ENCODE measurements at places on chromosomes 11 and 22. TPM values are rescaled to one million over a fixed set of nuclear protein-coding genes. Genes with fewer than 3 reads are reported as not detected.

DNA sequence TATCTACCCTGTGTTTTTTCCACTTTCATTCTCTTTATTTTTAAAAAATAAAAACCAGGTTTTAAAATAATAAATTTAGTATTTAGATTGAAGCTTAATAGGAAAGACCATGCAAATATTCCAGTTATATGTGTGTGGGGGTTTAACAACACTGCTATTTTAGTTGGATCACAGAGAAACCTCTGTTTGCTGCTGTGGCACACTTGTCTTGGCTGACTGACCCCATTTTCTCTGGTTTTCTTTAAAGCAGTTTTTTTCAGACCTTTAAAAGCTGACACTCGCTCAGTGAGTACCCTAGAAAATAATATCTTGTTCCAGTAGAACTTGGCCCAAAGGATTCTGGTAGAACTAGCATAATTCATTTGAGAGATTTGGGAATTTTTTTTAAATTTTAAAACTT, 31.6 kb downstream of the ACER3 start:
- no peak for DNase-seq

DNA sequence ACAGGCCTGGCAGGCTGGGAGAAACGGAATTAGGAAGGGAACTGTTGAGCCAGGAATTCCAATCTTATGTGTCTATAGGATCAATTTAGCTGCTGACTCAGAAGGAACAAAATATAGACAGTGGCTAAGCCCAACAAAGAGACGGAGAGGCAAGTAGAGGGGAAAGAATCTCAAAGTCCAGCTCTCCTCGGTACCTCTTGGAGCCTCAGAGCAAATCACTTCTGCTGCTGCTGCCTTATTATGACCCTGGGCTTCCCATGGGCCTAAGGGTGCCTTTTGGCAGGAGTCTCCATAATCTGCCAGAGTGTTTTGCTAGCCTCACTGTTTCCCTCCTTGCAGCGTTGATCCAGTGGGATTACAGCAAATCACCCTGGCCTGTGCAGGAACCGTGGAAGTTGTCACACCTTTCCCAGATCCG, 31.7 kb downstream of the PAX6 start:
- no peak for DNase-seq

DNA sequence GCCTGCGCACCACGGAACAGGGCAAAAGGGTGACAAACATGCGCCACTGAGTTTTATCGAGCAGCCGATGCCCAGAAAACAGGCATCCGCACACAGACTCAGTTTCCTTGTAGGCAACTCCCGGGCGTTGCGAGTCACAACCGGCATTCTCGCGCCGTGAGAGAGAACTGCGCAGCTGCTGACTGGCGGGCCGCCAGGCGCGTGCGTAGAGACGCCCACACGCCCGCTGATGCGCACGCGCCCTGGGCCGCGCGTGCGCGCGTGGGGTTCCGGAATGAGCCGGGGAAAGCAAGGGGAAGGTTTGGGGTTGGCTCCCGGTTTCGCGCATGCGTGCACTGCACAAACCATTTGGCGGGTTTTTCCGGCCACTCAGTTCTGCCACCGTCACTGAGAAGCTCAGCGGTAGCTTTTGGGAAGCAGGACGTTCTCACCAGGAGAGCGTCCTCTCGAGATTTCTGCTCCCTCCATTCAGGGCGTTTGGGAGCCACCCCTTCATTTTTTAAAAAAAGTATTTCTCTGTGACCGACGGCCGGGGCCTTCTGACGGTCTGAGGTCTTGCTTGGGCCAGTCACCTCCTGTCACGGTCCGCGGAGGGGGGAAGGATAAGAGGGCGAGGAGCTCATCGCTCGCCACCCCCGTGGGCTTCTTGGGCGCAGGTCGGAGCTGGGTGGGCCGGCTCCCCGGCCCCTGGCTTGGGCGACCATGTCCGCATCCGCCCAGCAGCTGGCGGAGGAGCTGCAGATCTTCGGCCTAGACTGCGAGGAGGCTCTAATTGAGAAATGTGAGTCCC, at the start of gene POLA2:
POLA2 (plus strand) TSS at position 372 of the 790 bp plus-strand sequence; CDS start at position 703, 331 bp downstream.
- peak; percentile 98 for DNase-seq

DNA sequence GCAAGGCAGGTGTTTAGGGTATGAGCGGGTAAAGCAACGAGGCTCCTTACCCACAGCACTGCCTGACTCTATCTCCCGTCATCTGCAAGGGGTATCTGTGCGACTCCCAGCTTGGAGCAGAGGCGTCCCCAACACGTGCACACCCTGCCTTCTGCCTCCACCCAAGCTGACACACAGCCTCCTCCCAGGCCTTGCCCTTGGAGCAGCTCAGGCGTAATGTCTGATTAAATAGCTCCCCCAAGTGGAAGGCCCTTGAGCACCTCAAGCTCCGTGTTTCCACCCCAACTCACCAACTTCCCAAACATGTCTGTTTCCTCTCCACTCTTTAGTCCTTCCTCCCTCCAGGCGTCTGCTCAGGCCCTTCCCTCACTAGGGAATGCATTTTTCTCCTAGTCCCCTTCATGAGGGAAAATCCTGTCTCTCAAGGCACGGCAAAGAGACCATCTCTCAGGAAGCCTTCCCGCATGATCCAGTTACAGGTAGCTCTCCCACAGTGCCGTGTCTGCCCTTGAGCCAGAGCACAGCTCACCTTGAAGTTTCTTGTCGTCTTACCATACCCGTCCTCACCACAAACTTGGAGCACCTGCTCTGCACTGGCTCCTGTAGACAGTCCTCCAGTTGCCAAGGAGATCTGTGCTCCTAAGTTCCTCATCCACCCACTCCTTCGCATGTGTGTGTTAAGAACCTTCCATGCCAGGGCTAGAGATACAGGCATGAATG, 15.8 kb downstream of the CYB5R2 start:
- DNase-seq, result peak; percentile 30

- no peak for DNase-seq
These were observed 92.4 kb upstream of the NOX4 start for GRCh38 chr11:89583580-89583979.

DNA sequence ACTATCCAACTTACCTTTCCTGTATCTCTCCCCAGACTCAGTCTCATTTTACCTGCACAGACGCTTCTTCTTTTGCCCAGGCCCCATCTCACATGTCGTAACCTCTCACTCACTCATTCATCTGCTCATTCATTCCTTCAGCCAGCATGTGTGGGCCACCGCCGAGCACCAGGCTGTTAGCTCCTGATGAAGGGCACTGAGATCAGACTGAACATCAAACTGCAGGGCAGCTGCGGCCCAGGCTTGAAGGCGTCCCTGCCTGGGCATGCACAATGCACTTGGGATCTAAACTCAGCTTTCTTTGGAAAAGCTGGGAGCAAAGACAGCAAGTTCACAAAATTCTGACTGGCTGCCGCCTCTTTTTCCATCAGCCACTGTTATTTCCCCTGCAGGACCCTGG, 1456.3 kb downstream of the BRD1 start:
- no peak for DNase-seq

DNA sequence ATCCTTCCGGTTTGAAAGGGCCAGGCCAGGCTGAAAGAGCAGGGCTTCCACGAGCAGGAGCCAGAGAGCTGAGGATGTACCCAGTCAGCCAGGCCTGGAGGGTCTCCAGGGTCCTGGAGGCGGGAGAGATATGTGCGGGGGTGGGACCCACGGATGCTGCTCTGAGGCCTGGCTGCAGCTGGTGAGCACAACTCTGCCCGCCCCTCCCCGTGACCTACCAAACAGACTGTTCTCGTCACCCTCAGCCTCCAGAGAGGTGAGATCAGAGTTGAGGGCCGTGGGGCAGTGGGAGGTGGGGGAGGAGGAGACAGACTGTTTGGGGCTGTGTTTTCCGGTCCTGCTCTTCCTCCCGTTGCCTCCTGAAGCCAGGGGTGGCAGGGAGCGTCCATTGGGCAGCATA, 42.2 kb downstream of the TRIOBP start:
- no peak for DNase-seq

DNA sequence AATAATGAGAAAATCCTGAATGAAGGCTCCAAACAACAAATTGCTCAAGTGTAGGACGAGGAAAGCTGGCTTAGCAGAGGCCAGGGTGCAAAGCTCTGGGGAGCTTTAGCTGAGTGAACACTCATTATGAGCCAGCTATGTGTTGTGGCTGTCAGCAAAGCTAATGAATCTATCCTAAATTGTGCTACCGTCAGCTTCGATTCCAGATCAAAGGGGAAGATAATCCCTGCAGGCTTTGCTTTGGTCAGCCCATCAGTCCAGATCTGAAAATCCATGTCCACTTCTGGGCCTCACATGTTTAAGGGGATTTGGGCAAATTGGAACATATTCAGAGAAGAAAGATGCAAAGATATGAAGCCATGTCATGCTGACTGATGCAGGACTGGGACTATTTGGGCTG, 180.9 kb upstream of the ZBED5 start:
- no peak for DNase-seq

DNA sequence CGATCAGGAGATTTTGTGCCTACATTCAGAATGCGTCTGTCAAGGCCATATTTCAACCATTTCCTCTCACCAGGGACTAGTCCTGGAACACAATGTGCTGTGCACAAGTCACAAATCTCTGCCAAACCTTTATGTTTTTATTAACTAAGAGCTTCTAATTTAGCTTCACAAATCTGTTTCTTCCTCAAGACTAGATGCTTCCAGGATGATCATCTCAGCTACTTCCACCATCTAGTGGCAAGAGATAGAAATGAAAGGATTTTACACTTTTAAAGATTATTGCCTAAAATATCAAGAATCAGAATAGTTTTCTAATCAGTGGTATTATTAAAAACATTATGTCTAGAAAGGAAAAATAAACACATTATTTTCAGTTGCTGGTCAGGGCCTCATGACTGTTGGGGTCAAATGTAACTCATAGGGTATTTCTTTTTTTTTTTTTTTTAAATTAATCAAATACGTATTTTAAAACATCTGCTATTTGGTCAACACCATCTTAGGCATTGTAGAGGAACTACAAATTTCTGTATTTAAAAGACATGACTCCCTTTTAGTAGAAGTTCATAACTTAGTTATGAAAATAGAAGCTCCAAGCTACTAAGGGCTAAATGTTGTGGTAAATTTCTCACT, 1102.6 kb downstream of the DLG2 start:
- DNase-seq, result no peak

DNA sequence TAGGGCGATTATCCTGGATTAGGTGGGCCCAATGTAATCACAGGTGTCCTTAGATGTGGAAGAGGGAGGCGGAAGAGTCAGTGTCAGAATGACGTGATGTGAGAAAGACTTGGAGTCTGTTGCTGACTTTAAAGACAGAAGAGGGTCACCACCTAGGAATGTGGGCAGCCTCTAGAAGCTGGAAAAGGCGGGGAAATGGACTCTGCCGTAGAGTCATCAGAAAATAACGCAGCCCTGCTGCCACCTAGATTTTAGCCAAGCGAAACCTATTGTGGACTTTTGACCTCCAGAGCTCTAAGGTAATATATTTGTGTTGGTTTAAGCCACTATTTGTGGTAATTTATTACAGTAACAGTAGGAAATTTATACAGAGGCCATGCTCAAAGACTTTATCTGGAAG, 4.8 kb downstream of the DDX10 start:
- no peak for DNase-seq

DNA sequence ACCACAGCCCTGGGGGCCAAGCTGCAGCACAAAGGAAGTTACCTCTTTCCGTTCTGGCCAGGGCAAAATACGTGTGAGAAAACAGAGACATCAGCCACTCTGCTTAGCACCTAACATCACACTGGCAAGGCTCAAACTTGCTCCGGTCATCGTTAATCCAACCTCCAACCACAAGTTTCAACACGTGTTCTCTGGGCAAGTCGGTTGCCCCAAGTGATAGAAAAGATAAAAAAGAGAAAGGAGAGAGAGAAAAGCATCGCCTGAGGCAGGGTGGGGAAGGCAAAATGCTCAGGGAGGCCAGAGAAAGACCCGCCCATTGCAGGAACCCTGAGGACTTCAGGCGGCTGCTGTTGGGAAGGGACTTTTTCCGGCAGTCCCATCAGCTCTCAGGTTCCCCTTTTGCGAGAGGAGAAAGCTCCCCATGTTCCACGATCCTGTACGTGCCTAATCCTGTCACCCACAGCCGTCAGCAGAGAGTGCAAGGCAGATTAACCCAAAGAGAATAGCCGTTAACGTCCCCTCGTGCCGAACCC, 18.5 kb upstream of the B4GALNT4 start:
- no peak for DNase-seq

DNA sequence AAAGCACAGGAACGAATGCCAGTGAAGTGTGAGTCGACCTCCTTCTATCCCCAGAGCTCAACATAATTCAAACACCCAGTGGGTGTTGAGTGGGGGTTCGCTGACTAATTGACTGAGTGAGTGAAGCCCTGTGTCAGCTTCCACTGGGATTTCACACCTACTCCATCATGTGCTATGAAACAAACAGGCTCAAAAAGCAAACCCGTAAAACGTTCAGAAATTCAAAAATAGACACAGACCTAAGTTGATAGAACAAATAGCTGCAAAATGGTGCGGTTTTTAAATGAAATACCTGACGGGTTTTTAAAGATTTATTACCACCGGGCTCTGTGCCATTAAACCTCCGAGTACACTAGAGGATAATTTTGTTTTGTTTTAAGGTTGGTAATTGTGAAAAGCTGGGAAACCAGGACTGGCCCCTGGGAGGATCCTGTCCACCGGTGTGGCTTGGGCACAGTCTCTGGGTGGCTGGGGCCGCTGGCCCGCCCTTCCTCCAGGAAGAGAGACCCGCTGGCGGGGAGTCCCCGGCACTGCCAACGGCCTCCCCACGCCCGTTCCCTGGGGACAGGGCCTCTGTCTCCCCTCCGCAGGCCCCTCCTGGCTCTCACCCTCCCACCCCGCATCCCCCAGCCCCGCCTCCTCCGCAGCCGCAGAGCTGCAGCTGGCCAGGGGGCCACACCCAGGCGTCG, 13.6 kb downstream of the KCNJ5 start:
- no peak for DNase-seq

DNA sequence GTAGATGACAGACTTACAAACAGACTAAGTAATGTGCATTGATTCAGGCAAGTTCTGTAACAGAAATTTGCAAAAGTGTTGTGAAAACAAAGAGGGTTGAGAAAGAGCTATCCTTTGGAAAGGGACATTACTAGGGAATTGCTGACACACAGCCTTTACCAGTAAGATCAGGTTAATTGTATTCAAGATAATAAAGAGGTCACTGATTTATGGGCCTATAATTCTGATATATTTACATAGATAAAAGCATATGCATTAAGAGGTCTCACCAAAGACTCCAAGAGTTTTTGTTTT, 138.7 kb downstream of the MAML2 start:
- DNase-seq, result no peak

- no peak for DNase-seq
These were observed 57.7 kb upstream of the BDNF start for GRCh38 chr11:27757953-27758352.

Gene VPREB1
- not detected for total RNA-seq

Gene TNRC6B
- 37.9 TPM for total RNA-seq

Gene F2
- not detected for total RNA-seq

Gene PIWIL4
- 0.19 TPM for total RNA-seq

Data from activated naive CD4-positive, alpha-beta T cell treated with anti-CD3 and anti-CD28 coated beads for 36 hours (primary cell).